Esophagus squamous epithelium (tissue), 5 donors: ENCODE measurements at places on chromosomes 1 and 21. TPM values are rescaled to one million over a fixed set of nuclear protein-coding genes. Genes with fewer than 3 reads are reported as not detected.

LMNA gene
- total RNA-seq = 416 TPM

KIF17 gene
- 0.85 TPM for total RNA-seq

C1orf185 gene
- total RNA-seq = not detected

CELA3B gene
- not detected for total RNA-seq

JAM2 gene
- total RNA-seq = 2.7 TPM

PWP2 gene
- 5.6 TPM for total RNA-seq
